ENCODE measurements at places on chromosomes 4 and X.
A peak's percentile ranks its signal among the peaks of the same experiment; 100 is the strongest.

DNA sequence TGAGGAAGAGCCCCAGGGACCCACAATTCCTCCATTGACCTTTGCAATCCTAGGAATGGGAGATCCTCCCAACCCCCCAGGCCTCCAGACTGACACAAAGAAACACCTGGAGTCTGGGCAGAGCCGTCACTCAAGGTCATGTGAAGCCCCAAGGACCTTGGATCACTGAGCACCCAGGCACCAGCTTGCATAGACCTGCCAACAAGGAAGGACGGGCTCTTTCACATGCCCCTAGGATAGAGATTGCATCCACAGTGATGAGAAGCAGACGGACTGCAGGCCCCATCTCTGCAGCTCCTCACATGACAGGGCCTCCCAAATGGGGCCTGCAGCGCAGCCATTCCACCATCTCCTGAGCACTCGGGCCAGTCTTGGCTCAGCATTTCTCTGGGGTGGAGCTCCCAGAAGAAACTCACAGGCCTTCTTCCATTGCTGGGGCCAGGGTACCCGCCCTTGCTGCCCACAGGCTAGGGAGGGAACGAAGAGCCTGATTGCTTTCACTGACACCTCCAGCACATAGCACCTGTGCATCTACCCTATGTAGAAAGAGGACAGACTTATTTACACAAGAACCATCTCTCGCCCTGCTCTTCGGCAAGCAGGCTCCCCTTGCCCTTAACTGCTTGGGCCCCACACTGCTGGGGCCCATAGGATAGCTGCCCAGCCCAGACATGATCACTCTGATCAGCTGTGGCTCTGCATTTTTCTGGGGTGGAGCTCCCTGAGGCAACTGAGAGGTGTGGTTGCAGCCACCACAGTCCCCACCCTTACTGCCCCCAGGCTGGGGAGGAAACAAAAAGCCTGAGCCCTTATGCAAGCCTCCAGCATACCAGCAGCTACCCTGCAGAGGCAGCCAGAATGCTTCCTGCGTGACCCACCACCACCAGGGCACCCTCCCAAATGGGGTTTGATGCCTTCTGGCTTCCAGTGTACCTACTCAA is 185.7 kb upstream of the ZCCHC13 start:
- no peak for DNase-seq

GRCh38 chr4:183229397-183229796 is 90.7 kb downstream of the CLDN22 start:
- DNase-seq = no peak

GRCh38 chr4:48499551-48500066 is 9.6 kb downstream of the ZAR1 start:
- DNase-seq = no peak

DNA sequence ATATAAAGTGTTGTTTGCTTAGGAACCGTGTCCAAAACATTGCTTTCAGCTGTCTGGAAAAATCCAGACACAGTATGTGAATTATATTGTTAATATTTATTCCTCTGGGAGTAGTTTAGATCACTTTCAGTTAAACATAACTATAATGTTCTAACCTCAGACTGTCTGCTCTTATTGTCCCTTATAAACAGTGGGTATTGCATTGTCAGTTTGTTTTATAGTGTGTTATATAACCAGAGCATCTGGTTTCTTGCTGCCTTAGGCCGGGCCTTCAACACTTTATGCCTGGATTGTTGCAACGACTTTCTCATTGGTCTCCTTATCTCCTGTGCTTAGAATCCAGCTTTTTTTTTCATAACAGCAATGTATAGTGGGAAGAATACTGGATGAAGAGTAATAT is 26.4 kb downstream of the ATG4A start:
- no peak for DNase-seq

DNA sequence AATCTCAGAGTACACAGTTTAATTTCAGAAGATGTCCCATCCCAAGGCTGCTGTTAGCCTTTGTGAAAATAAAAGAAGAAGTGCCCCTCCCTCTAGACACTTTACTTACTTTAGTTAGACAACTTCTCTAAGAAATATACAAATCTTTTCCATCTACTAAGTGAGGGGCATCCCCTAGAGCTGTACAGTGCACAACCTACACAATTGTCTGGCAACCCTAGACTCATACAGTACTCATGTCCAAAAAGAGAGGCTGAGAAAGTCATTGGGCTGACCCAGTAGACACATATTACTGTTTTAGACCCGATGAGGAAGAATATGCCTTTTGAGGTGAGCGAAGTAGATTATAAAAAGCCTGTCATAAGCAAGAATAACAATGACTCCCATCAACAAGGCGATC is 297.6 kb downstream of the IDS start:
- no peak for DNase-seq

GRCh38 chr4:2825740-2826139 is 17.9 kb upstream of the ADD1 start:
- no peak for DNase-seq

GRCh38 chr4:147076179-147076578 is 130.5 kb upstream of the TTC29 start:
- DNase-seq = no peak

DNA sequence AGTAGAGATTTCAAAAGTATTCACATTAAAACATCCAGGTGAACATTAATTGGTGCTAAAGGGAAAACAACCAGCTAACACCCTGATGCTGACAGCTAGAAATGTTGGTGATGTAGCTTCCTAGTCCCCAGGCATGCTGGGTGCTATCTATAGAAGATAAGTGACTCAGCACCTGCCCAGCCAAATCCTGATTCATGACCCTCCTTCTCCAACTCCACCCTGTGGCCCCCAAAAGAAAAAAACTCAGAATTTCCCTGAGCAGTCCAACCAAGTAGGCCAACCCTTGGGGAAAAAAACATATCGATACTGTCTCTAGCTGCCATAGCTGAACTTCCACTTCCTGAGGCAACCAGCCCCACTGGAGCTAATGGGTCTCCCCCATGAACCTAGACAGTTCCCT is 197.6 kb upstream of the KLF3 start:
- DNase-seq = no peak

DNA sequence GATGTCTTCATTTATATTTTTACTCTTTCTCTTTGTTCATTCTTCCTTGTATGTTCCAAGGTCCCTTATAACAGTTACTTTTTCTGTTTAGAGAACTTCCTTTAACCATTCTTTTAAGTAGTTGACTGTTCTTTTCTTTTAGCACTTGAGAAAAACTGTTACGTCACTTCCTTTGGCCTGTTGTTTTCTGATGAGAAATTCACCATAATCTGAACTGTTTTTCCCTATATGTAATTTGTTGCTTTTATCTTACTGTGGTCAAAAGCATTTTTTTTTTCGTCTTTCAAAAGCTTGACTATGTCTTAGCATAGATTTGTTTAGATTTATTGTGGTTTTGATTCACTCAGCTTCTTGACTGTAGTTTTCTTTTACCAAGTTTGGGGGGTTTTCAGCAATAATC is 1660.3 kb upstream of the PCDH10 start:
- DNase-seq = no peak

GRCh38 chrX:11059933-11060332 is 51.2 kb upstream of the HCCS start:
- no peak for DNase-seq

GRCh38 chrX:7334253-7334935 is 186.4 kb upstream of the PUDP start:
- DNase-seq = peak; percentile 29

DNA sequence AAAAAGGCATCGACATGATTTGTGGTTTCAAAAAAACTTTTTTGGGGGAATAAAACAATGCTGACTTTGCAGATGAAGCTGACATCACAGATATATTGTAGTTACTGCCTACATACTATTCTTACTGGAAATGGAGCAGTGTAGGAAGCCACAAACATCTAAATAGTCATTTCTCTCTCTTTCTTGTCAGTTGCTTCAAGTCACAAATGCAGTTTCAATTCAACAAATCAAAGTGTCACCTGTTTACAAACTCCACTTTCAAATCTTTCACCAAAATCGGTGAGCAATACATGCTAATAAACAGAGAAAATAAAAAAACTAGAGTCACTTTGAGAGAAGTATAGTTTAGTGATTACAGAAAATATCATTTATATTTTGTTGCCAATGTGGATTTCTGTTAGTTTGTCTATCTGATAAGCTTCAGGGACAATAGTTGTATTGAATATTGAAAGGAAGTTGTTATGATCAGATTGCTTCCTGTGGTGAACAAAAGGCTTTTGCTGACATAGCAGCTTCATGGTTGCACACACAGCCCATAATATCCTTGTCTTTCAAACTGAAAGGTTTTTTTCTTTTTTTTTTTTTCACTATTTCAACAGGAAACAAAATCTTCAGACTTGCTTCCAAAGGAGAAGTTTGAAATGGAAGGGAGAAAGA is 49.7 kb upstream of the PTPN13 start:
- no peak for DNase-seq

GRCh38 chr4:110371016-110371770 is 104.8 kb upstream of the ENPEP start:
- no peak for DNase-seq

GRCh38 chr4:39204543-39204942 is 22.2 kb downstream of the WDR19 start:
- DNase-seq = no peak

- no peak for DNase-seq
These were observed 66.7 kb upstream of the EOLA2 start for GRCh38 chrX:150005027-150005426.

- no peak for DNase-seq
These were observed 107.0 kb downstream of the NDST3 start for GRCh38 chr4:118141240-118141639.

GRCh38 chr4:160299177-160299576 is 1196.3 kb downstream of the RAPGEF2 start:
- no peak for DNase-seq

DNA sequence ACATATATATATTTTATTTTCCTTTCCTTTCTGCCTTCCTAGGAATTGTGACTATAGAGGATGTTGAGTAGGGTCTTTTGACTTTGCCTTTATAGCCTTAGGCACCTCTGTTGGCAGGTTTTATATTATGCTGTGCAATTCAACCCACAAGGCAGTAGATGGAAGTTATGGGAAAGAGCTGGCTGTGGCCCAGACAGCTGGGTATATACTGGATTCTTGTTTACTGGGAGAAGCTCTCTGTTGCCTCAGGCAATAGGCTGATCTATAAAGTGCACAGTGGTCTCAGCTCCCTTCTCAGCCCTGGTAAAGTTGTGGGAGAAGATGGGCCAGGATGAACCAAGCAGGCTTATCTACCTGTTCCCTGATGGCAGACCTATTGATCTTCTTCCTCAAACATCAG is 342.0 kb downstream of the GBA3 start:
- no peak for DNase-seq

- no peak for DNase-seq
These were observed 144.6 kb upstream of the MAP3K15 start for GRCh38 chrX:19659929-19660328.

DNA sequence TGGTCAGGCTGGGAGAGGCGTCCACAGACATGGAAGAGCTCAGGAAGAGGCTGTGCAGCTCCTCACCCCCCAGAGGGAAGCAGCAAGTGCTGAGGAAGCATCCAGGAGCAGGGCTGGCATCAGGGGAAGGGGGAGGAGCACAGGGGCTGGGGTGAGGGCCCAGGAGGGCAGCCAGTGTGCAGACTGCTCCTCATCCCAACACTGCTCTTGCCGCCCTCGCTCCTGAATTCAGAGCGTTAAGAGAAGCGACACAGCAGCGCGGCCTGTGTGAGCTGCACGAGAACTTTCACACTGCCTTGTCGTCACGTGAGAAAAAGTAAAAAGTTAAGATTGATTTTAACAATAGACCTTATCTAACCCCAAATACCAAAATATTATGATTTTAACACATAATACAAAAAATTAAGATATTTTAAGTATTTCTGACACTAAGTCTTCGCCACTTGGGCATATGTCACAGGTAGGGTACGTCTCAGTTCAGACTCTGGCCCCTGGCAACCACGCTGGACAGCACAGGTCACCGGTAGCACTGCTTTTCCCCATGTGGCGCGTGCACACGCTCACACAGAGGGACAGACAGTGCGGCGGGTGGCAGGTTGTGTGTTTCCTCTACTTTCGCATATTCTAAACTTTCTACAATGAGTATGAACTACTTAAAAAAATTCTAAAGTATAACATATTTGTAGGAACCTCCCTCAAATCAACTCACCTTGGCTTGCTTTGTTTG is 19.7 kb downstream of the NOP14 start:
- DNase-seq = no peak

GRCh38 chr4:47050761-47051725 is 19.7 kb downstream of the GABRB1 start:
- no peak for DNase-seq

DNA sequence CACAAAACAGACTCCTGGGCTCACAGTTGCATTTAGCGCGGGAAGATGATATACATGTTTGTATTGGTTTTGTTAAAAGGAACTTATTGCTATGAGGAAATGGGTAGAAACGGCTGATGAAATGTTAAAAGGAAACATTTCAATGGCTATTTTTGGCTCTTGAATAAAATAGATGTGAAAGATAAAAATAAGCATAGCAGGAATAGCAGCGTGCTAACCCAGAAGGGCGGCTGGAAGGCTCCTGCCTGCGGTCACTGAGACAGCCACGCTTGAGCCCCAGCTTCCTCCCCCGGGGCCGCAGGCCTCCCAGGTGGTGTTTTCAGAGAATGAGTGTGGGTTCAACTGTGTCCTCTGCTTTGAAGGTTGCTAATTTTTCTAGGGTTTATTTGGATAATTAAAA is 35.0 kb upstream of the CLCN4 start:
- DNase-seq = peak; percentile 81

DNA sequence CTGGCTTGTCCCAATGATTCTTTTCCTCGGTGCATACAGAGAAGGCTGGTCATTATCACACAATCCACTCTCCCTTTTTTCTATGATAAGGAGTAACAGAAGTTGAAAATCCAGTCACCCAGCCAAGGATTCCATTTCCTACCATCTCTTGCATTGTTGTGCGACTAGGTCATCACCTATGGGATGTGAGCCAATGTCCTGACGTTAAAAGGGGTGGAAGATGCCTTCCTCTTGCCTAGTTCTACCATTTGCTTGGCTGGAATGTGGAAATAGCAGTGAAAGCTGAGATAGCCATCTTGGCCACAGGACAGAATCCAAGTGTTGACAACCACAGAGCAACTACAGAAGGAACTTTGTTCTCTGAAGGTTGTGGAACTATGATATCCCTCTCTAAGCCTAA is 132.2 kb upstream of the KIT start:
- DNase-seq = peak; percentile 55

GRCh38 chr4:950136-951020 is 18.1 kb downstream of the TMEM175 start:
- DNase-seq = no peak

- no peak for DNase-seq
These were observed 6.4 kb downstream of the AMOT start for GRCh38 chrX:112834031-112834845.

DNA sequence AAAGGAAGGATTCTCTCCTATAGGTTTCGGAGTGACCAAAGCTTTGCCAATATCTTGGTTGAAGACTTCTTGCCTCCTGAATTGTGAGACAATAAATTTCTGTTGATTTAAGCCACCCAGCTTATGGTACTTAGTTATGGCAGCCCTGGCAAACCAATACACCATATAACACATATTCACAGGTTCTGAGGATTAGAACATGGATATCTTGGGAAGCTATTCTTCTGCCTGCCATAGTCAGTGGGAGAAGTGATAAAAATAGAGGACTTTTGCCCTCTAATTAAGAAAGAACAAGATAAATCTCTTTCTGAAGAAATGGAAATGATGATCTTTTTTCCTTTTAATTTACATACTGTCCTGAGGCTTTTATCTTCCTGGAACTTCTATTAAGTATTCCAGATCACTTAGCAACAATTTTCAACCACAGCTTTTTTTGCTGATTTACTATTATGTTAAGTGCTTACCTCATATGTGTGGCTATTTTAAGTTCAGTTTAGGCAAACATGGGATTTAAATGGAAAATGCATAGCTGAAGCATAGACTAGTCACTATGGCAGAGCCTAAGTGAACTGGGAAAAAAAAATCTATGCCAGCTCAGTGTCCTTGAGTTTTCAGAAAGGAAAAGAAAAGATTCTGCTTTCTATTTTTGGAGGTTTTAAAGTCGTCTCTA is 381.7 kb downstream of the STPG2 start:
- no peak for DNase-seq
